ENCODE measurements at places on chromosomes 11 and 22.
A peak's percentile ranks its signal among the peaks of the same experiment; 100 is the strongest.

- DNase-seq: no peak
These were observed 20.9 kb upstream of the CYB5R3 start for GRCh38 chr22:42670046-42670445.

DNA sequence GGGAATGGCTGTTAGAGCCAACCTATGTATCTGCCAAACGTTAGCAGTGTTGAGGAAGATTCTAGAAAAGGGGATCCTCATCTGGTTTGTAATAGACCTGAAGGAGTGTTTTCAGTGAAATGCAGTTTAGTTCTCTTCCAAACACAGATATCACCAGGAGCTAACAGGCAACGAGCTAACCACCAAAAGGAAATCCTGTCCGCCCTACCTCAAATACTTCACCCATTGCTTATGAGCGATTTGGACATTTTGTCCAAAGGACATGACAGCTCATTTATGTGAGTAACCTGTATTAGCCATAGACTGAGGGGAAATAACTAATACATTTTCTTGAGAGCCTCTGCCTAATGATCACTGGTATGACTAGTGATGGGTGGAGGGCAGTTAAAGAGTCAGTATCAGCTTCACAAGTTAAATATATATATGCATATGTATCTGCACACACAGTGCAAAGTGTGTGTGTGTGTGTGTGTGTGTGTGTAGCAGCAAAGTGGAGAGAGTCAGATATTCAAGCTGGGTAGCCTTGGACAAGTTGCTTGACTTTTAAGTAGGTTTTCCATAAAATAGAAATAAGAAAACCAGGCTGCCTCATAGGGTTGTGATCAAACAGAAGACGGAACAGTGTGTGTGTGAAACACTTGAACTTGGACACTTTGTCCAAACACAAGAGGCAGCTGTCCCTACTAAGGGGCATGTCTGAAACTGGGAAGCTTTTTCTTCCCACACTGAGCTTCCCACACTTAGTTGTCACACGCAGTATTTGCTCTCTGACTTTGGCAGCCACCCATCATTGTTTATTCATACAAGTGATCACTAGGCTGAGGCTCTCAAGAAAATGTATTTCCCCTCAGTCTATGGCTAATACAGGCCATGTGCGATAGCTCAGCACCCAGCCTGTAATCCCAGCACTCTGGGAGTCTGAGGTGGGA lies 940 bp upstream of the C11orf91 start:
- DNase-seq: no peak

- DNase-seq: no peak
These were observed 196.0 kb downstream of the CEP164 start for GRCh38 chr11:117523680-117524079.

GRCh38 chr22:20526628-20527355 lies 19.4 kb downstream of the MED15 start:
- DNase-seq: no peak

DNA sequence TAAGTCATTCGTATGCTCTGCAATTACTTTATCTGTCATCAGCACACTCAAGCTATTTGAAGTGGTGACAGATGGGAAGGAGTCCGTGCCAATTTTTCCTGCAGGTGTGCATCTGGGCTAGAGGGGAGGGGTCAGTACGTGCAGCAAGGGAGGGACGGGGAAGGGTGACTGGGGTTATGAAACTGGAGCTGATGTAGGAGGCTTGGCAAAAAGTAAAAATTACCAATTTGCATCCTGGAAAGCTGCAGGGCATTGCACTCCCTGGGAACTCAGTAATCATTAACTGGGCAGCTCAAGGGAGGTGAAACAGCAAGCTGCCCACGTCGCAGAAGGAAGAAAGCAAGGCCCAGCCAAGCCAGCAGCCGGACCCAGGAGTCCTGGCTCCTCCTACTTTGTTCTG lies 87.1 kb upstream of the TMEM45B start:
- peak; percentile 24 for DNase-seq
